HFF-Myc (cell line): ENCODE measurements at places on chromosomes 16 and 17.

DNA sequence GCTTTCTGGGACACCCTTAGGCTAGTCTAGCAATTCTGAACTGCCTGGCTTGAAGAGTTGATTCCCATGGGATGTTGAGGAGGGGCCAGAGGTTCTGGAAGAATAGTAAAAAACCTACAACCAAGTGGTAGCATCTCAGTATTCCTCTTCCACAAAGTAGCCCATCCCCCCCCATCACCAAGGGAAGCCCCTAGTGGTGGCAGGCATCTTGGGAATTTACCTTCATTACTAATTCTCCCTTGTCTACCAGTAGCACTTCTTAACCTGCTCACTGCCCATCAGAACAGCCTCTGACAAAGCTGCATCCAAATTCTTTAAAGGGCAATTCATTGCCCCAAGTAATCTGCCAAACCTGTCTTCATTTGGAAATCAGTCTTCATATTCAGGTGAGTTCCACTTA lies 12.8 kb upstream of the RAB11FIP4 start:
- DNase-seq, result no peak

- DNase-seq, result no peak
These were observed 1.3 kb downstream of the NQO1 start for GRCh38 chr16:69724981-69725479.

- DNase-seq, result no peak
These were observed 3.4 kb downstream of the HOXB3 start for GRCh38 chr17:48586355-48587258.

DNA sequence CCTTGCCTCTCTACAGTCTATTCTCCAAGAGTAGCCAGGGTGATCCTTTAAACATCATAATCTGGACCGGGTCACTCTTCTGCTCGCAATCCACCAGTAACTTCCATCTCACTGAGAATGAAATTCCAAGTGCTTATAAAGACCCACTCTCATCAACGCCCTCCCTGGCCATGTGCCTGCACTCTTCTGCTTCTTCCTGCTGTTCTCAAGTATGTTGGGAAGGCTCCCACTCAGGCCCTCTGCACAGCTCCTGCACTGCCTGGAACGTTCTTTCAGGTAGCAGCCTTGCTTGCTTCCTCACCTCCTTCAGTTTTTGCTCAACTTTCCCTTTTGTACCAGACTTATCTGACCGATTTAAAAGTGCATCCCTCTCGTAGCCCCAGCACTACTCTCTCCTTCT lies 44.4 kb downstream of the BRD7 start:
- no peak for DNase-seq

DNA sequence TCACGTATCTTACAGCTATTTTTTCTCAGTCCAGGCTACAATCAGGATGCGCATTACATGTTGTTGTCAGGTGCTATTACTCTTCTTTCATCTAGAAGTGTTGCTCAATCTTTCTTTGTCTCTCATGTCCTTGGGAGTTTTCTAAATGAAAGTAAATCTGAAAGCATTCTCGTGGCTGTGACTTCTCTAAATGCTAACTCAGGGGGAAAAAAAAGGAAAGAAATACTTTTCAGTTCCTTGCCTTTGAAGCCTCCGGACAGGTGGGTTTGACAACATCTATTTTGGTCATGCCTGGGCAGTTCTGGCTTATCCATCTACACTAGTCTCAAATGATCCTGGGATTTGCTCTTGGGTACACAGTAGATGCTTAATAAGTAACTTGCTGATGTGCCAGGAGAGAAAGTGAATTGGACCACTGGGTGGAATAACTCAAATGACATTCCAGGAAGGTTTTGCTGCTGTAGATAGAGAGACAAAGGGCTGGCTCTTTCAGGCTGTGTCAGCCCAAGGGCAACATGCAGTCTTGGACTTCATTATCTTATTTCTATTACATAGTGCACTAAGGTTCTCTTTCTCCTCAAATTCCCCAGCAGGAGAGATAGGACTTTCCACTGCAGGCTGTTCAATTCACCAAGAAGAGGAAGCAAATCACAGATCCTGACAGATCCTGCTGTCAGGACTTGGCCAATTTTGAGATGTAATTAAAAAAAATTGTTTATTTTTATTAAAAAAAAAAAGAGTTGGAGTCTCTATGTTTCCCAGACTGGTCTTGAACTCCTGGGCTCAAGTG lies 63.6 kb upstream of the NFAT5 start:
- DNase-seq, result no peak
